ENCODE measurements at places on chromosomes 16 and 17. TPM values are rescaled to one million over a fixed set of nuclear protein-coding genes. Genes with fewer than 3 reads are reported as not detected.

Gene YBX2
- 2.5 TPM for total RNA-seq

Gene AXIN2
- 38.5 TPM for total RNA-seq

Gene SMIM5
- 0.31 TPM for total RNA-seq

Gene GPRC5C
- 5.6 TPM for total RNA-seq

Gene SDK2
- total RNA-seq: 19.4 TPM

Gene KCTD19
- total RNA-seq: 0.31 TPM

Gene HSPB9
- total RNA-seq: not detected

Gene ARL5C
- total RNA-seq: not detected

Gene KRT12
- total RNA-seq: not detected

Gene FOXC2
- not detected for total RNA-seq

Gene CES3
- total RNA-seq: 2.5 TPM

Gene CACNG5
- 0.63 TPM for total RNA-seq

Gene ARL6IP1
- 375 TPM for total RNA-seq

Gene NME2
- total RNA-seq: 129 TPM

Gene RAC3
- 80.4 TPM for total RNA-seq

Gene THUMPD1
- 101 TPM for total RNA-seq

Gene KRTAP4-3
- not detected for total RNA-seq

Gene C17orf50
- not detected for total RNA-seq

Measured in parietal lobe (tissue), 2 donors.